ENCODE measurements at places on chromosomes 16 and 17. TPM values are rescaled to one million over a fixed set of nuclear protein-coding genes. Genes with fewer than 3 reads are reported as not detected.

DNA sequence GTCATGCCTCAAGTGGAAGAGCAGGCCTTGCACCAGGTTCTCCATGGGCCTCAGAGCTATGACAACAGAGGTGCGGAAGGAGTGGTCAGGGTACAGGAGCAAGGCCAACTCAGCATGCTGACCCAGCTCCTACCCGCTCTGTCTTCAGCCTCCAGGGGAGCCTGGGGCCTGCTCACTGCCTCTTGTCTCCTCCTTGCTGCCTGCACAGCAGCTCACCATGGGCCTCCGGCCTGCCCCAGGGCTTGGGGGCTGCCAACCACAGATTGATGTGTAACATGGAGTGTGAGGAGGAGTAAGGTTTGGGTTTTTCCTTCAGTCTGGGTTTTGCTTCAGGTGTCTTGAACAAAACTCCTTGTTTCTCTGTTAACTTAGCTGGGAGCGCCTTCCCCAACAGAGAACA is 62.1 kb downstream of the PLD6 start:
- no peak for DNase-seq

TPSD1 gene
- total RNA-seq, result not detected

DNA sequence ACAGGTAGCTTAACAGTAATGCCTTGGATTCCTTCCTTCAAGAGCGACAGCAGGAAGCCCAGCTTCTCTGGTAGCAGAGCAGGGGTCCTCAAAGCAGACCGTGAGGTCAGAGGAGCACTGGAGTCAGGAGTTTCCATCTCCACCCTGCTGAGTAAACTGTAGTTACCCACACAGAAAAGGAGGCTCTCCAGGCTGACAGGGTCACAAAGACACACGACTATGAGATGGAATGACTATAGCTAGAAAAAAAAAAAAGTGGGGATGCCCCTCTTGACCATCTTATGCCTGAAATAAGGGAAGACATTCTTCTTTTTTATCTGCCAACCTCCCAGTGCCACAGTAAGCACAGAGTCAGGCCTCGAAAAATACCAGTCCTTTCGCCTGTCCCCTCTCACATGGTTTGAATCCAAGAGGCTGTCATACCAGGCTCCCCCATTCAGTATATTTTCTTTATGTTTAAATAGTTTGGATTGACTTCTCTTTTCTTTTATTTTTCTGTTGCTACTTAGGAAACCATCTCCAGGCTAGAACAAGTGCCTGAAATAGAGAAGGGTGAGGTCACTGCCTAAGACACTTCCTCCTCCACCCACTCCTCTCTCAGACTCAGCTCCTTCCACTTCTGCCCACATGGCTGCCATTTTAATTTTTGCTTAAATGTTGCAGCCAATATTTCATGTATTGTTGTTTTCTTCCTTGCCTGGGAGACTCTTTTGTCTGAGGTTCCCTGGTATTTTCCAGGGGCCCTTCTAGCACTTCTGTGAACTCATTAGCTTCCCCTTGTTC is 707.4 kb downstream of the MAF start:
- DNase-seq, result no peak

GRCh38 chr16:65657071-65657494 is 535.2 kb upstream of the CDH11 start:
- DNase-seq, result no peak

GRCh38 chr17:15466131-15466530 is 1.3 kb downstream of the CDRT4 start:
- no peak for DNase-seq

GRCh38 chr16:87129771-87130170 is 187.4 kb downstream of the C16orf95 start:
- no peak for DNase-seq

LITAFD gene
- not detected for total RNA-seq

GRCh38 chr17:41098481-41098880 is 539 bp upstream of the KRTAP4-8 start:
- DNase-seq, result no peak

LPCAT2 gene
- 5.1 TPM for total RNA-seq
